ENCODE measurements at places on chromosomes 6 and 20.

DNA sequence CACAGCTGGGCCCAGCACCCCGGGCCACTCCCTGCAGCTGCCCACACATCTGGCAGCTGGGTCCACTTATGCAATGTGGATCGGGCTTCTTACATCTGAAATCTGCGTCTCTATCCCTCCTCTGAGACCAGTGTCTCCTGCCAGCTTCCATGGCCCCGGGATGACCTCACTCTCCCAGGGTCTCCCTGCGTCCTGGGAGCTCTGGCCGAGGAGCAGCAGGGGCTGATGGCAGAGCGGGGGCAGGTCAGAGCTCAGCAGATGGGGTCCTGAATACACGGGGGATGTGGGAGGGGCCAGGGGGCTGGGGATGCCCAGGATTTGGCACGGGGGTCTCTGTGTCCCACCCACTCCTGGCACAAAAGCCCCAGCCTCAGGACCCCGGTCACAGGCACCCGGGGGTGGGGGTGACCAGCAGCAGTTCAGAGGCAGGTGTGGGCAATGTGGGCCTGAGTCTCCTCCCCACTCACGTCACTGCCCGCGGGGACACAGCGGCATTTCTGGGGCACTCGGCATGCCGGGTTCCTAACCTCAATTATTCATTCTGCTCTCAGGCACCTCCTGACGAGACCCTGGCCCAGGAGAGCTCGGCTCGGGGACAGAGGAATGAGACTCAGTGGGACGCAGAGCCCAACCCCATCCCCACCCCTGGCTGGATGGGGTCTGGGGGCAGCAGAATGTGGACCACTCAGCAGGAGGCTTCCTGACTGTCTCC lies 16.4 kb downstream of the CHRNA4 start:
- DNase-seq: peak; percentile 88

- no peak for DNase-seq
Observed at GRCh38 chr6:42448391-42448790, 3.3 kb downstream of the TRERF1 start.

- no peak for DNase-seq
Observed at GRCh38 chr6:145155411-145155810, 579.9 kb downstream of the EPM2A start.

- DNase-seq: no peak
Observed at GRCh38 chr6:3517350-3517749, 60.5 kb upstream of the SLC22A23 start.

- no peak for DNase-seq
Observed at GRCh38 chr6:165679326-165679725, 16.3 kb upstream of the PDE10A start.

DNA sequence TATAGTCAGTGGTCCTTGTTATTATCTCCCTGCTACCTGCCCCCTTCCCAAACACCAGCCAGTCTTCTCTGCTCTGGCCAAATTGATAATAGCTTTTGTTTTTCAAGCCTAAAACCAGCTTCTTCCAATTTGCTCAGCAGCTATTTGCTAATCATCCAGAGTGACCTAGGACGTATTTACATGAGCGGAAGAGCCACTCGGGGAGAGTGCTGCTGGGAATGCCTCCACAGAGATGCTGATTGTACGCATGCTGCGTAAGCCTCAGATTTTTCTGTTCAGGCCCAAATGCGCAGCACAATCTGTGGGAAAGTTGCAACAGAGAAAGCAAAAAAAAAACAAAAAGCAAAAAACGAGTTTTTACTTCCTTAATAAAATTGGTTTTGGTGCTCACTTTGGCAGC lies 24.4 kb upstream of the ID1 start:
- DNase-seq: peak; percentile 55

DNA sequence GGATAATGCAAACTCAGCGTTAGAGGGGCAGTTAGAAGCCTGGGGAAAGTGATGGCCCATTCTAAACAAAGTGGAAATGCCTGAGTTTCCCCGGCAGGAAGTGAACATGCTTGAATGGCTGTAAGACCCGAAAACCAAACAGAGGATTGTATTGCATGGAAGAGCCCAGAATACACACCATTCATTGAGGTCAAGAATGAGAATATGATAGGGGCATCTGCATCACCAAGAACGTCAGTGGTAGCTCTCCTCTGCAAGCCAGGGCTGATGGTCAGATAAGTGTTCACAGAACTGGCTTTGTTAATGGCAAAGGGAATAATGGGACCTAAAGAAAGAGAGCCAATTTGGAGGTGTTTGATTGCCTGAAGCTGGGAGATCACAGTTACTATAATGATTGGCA lies 663.4 kb downstream of the KHDRBS2 start:
- DNase-seq: no peak

GRCh38 chr6:33202799-33203198 lies 1.7 kb upstream of the HSD17B8 start:
- DNase-seq: no peak

DNA sequence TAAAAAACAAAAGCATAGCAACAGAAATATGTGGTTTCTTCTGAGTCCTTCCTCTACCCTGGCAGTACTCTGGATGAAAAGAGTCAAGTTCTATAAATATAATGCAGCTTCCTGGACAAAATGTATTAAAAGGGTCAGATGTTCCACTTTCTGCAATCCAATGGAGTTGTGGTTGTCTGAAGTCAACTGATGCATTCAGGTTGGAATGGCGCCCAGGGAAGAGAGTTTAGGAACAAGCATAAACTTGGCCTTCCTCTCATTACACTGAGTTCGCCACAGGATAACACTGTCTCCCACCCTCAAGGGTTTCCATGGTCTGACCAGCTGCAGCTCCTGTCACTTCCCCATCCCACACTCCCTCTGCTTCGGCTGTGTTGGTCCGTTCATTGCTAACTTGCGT lies 66.4 kb downstream of the PLEKHG1 start:
- DNase-seq: peak; percentile 14

- DNase-seq: no peak
Observed at GRCh38 chr20:44587035-44587980, 4.9 kb downstream of the PKIG start.

DNA sequence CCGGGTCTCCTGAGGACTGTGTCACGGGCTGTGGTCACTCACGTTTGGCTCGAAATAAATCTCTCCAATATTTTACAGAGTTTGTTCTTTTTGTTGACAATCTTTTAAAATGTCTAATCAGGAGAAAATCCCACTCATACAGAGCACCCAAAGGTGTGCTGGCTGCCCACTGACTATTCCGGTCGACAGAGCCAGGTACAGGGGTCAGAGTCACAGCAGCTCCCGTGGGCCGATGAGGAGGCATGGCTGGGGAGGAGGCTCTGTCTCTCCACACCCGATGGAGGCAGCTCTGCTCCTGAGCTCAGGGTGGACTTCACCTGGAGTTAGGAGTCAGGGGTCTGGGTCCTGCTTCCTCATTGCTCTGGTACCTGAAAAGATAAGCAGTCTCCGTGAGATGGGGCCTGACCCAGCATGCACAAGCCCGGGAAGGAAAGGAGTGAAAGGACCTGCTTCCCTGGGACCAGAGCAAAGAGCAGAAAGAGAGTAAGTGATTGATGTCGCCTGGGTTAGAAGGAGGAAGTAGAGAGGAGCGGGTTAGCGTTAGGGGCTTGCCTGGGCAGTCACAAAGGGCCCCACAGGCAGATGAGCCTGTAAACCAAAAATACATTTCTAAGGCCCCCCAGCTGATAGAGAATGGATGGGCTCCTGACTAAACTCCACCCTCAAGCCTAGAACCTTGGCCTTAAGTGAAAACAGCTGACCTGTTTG lies 53.5 kb upstream of the UNC93A start:
- no peak for DNase-seq
